Epithelial cell of proximal tubule (primary cell): ENCODE measurements at places on chromosomes 1 and 21. TPM values are rescaled to one million over a fixed set of nuclear protein-coding genes. Genes with fewer than 3 reads are reported as not detected.

GNG12 gene
- total RNA-seq = 67.1 and 95.4 TPM in 2 replicates

GRCh38 chr1:119958223-119958622, 61.9 kb upstream of the ADAM30 start:
- DNase-seq = no peak

- DNase-seq = no peak
These were observed at the start of gene HENMT1 for GRCh38 chr1:108661030-108661609. HENMT1 (minus strand) TSS chr1:108661093; CDS start chr1:108659884, 1,209 bp downstream.

DNA sequence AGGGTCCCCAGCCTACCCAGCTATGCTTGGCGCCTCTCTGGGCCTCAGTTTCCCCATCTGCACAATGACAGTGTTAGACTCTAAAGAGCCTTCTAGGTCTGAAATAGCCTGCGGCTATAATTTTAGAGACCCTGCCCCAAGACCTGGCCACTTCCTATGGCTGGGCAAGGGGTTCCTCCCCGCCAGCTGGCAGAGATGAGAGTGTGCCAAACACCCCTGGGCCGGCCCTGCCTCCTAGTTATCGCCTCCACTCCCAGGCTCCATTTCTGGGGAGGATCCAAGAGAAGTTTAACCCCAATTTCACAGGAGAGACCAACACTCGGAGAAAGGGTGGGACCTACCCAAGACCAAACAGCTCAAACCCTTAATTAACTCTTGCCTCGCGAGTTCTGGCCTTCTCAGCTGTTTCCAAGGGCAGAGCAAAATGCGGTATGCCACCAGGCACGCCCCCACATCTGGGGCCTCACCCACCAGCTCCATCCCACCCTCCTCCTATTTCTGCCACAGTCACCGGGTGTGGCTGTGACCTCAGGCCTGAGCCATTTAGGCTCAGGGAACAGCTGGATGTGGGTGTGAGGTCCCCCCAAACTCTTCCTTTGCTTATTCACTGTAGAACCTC, 35.7 kb downstream of the TTC39A start:
- no peak for DNase-seq

- no peak for DNase-seq
These were observed 25.7 kb upstream of the PKN2 start for GRCh38 chr1:88658419-88658818.
